Activated CD4-positive, alpha-beta T cell treated with anti-CD3 and anti-CD28 coated beads, Interleukin-2, amount 10 ng/mL, durations not matched to agents 7 days and 5 days (primary cell): ENCODE measurements at places on chromosomes 2 and 18. TPM values are rescaled to one million over a fixed set of nuclear protein-coding genes. Genes with fewer than 3 reads are reported as not detected.

GRCh38 chr2:166224197-166224596, 96.4 kb upstream of the SCN1A start:
- DNase-seq: no peak

The ACKR3 gene
- 5.4 TPM for total RNA-seq

GRCh38 chr2:84443477-84443876, 15.6 kb downstream of the SUCLG1 start:
- no peak for DNase-seq

DNA sequence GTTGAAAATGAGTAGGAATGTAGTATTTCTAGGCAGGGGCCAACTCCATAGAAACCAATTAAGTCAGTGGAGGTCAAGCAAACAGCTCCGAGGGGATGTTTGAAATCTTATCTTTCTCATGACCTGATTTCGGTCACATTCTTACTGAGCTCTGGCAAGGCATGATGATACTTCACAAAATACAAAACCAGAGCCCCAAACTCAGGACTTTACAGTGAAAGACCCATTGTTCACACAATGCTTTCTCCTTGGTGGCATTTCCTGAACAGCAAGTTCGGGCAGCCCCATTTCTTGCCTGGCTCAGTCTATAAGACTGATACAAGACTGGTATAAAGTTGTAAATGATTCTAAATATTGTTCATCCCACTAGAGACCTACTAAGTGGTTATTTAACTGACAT, 53.3 kb downstream of the LAMA1 start:
- DNase-seq: no peak

The TSPYL6 gene
- total RNA-seq: not detected

DNA sequence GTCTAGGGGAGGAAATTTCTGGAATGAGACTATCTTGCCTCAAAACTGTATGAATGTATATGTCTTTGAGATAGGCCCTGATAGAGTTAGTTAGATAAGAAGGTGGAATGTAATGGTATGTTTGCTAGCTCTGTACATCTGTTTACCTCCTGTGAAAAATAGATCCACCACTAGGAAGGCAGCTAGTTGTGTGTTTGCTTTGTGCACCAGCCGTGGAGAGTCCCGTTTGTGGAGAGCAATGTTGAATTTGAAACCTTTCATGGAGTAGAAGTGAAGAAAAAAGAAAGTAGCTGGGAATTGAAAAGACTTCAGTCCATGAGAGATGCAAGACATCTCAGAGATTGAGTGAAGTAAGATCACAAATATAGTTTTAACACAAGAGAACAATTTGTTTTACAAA, 25.4 kb downstream of the ASXL3 start:
- DNase-seq: no peak
